Stimulated activated CD8-positive, alpha-beta memory T cell treated with anti-CD3 and anti-CD28 coated beads, Interleukin-15, amount 100 ng/mL, for 48 hours (primary cell): ENCODE measurements at places on chromosomes 4 and X.

DNA sequence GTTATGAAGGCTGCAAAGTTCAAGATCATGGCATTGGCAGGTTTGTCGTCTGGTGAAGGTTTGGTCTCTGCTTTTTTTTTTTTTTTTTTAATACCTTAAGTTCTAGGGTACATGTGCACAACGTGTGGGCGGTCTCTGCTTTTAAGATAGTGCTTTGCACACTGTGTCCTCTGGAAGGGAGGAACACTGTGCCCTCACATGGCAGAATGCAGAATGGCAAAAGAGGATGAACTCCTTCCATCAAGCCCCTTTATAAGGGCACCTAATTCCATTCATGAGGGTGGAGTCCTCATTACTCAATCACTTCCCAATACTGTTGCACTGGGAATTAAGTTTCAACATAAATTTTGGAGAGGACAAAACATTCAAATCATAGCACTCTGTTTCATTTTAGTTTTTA, 101.4 kb downstream of the GLRA2 start:
- no peak for DNase-seq

GRCh38 chr4:726838-727237, 21.2 kb downstream of the PCGF3 start:
- no peak for DNase-seq

GRCh38 chr4:25578432-25578831, 77.2 kb upstream of the SLC34A2 start:
- no peak for DNase-seq

GRCh38 chr4:83174844-83175414, 60.4 kb upstream of the PLAC8 start:
- DNase-seq, result no peak

DNA sequence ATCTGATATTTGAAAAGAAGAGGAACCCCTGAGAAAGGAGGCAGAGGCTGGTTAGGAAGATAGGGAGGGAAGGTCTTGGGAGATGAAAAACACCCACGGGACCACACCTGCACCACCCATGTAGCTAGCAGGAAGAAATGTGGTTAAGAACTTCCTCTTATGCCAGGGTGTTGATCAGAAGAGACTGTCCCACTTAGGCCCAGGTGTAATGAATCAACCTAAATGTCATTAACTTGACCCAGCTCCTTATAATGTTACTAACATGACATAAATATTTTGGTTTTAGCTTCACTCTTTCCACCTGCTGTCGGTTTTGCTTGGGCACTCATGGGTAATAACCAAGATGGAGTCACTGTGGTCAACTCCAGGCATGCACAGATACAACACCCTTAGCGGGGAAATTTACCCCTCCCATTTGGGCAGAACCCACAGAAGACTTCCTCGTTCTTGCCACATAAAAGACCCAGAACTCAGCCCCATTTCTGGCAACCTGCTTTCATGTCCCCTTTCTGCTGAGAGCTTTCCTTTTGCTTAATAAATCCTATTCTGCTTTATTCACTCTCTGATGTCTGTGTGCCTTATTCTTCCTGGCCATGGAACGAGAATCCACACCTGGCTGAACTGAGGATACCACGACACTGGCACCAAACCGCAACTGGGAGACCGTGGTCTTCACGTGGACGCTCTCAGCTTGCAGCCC, 46.8 kb downstream of the ZNF141 start:
- DNase-seq, result no peak

- DNase-seq, result no peak
Measured at GRCh38 chr4:142091085-142091513, 454.7 kb downstream of the IL15 start.

GRCh38 chr4:73668782-73669201, 48.6 kb upstream of the RASSF6 start:
- no peak for DNase-seq

DNA sequence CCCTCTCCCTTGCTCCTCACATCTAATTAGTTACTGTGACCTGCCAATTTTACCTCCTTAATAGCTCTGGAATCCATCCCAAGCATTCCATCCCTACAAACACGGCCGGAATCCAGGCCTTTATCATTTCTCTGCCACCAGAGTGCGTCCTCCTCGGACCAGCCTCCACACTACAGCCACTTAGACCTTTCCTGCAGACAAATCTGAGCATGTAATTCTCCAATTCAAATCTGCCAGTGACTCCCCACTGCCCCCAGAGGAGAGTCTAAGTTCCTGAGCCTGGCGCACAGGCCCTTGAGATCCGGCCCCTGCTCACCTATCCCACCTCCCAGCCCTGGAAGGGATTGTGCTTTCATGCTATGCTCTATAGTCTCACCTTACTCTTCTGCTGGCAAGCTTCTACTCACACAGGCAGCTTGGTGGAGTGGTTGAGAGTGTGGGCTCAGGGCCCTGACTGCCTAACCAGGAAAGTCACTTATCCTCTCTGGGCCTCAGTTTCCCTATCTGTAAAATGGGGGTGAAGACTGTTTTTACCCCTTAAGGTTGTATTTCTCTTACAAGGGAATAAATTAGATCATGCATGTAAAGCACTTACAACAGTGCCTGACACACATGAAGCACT, 31.2 kb downstream of the PJA1 start:
- DNase-seq, result no peak

GRCh38 chr4:109390115-109390768, 43.4 kb upstream of the SEC24B start:
- DNase-seq, result no peak

DNA sequence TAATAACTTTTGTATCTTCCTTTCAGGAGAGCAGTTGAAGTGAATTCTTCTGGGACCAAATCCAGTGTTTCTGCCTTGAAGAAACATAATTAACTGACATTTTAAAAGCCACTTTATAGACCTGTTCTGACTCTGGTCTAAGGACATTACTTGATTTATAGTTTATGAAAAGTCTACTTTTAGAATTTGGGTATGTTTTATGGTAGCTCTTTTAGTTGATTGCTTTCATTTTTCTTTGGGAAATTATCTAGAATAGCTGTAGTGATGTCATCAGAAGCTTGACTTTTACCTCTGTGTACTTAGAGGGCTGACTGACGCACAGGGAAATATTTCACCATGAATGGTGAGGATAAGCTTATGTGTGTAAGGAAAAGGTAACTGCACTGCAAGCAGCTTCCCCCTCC, 131.8 kb upstream of the LIMCH1 start:
- no peak for DNase-seq

DNA sequence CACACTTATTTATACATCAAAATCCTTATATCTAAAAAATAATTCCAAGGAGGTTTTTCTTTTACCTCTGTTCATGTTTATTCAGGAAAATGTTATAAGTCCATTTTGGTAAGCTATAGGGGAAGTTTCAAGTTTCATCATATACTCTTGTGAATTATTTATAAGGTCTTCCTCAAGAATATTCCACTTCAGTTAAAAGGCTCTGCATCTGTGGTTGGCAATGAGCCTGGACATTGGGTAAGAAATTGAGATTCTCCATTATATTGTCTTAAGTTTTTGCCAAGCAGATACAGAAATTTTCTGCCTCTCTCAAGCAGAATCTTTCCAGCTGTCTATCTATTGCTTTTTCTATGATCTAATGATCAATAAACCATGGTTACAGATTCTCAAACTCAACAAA, 641.9 kb downstream of the NLGN4X start:
- DNase-seq, result no peak

GRCh38 chrX:32408389-32408788, 803.0 kb downstream of the DMD start:
- DNase-seq, result no peak

DNA sequence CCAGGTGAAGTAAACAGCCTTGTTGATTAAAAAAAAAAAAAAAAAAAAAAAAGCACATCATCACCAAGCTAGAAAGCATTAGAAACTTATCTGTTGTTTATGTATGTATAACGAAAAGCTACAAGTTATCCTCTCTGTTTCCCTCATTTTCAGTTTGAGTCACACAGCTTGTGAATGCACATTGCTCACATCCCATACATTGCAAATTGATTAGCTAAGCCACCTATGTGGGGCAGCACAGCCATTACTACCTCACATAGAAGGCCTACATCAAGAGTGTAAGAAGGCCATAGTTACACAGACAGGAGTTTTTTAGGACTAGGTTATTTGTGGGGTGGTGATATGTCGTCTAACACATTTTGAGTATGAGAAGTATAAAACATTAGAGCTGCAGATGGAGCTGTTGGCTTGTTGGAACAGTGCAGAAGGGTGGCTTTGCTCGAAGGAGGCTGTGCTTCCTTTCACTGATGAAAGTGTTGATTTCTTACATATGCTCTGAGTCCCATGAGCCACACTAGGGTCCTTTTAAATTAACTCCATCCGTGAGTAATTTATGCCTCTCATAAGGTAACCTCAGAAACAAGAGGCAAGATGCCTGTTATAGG, 431.6 kb downstream of the GABRG1 start:
- DNase-seq, result no peak

DNA sequence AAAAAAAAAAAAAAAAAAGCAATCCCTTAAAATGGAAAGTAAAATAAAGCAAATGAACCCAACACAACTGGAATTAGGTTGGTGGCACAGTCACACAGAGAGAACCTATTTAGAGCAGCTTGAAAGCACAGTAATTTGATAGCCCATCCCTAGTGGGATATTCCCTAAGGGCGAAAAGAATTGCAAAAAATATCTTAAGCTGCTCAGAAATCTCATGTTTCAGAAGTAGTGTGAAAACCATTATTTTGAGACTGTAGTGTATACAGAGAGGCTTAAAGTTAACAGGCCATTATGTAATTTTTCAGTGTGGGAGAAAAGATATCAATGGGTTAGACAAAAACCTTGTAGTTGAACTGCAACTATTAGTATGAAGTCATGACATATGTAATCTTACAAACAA, 40.0 kb upstream of the DHX15 start:
- DNase-seq, result no peak

- DNase-seq, result no peak
Measured at GRCh38 chrX:131331152-131331551, 42.0 kb upstream of the IGSF1 start.

DNA sequence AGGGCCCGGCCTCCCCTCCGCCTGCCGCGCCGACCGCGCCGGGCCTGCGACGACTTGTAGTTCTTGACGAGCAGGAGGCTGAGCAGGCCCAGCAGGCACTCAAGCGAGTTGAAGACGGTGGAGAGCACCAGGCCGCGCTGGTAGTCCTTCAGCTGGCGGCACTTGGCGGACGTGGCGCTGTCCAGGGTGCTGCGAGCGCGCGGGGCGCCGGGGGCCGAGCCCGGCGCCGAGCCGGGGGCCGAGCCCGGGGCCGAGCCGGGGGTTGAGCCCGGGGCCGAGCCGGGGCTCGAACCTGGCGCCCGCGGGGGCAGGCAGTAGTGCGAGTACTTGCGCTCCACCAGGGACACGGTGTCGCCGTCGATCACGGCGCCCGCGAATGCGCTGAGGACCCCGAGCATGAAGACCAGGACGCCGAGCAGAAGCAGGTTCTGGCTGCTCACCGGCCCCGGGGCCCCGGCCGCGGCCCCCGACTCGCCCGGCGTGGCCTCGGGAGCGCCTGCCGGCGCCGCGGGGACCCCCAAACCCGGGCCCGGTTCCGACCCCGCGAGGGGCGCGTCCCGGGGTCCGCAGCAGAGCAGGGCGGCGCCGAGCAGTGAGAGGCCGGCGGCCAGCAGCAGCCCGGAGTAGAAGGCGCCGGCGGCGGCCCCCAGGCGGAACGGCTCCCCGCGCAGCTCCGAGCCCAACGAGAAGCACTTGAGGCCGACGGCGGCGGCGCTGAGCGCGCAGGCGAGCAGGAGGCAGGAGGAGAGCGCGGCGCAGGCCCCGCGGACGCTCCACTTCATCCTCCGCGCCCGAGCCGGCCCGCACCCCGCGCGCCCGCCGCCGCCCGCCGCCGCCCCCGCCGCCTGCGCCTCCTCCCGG, 584 bp downstream of the TMEM271 start:
- no peak for DNase-seq

DNA sequence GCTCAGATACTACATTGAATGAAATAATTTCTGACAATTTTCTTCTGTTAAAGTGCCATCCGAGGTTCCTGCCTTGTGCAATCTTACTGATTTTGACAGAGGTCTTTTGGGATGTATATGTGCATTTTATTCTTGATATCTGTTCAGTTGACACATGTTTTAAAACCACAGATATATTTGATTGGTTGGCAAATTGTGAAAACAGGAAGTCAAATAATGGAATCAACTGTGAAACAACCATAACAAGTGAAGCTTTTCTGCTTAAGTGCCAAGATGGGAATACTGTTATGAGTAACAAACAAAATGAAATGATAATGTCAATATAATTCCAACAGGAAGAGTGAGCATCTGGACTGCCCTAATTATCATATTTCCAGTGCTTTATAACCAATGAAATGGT, 84.9 kb upstream of the TET2 start:
- DNase-seq, result no peak

DNA sequence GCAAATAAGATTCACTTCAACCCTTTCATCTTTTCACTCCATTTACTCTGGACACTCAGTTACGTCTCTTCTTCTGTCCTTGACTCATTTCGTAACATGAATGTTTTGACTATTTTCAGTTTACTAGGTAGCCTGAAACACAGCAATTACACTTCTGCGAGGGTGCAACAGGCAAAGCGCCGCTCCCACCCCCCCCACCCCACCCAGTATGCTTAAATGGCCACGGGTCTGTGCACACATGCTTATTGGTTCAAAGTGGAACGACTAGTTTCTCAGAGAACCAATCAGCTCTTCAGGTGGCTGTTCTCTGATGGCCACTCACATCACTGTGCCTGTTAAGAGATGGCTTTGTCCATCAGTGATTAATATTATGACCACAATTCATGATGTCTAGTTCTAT, 3.5 kb downstream of the BEND4 start:
- no peak for DNase-seq

DNA sequence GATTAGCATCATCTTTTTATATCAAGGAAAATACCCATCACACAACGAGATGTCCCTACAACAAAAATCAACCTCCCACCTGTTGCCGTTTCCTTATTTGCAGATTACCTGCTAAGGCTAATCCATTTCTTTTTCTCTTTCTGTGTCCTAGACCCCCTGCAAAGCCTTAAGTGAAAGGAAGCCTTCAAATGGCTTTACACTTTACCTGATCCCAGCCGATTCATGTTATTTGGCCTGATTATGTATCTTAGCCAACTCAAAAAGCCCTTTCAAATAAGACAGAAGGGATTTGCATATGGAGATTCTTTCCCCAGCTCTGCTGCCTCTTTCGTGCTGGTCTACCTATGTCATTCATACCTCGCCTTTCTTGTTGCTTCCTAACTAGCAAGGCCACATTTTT, 14.4 kb downstream of the ABCG2 start:
- DNase-seq, result no peak

DNA sequence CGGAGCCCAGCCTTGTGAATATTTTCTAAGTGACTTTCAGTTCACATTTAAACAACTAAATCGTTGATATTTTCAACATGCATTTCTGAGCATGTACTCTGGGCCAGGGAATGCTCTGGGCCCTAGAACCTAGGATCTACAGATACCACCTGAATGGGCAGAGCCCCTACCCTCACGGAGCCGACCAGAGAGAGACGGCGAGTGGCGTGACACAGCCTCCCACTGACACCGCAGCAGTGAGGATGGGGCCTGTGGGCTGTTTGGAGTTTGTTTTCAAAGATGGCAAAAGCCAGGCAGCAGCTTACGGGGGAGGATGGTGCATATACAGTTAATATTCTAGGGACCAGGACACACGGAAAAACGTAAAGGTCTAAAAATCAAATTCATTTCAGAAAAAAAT, 17.7 kb downstream of the NELFA start:
- DNase-seq, result no peak
